Stimulated activated CD4-positive, alpha-beta T cell treated with anti-CD3 and anti-CD28 coated beads, Interleukin-1b, Interleukin-23, amount 100 ng/mL, for 1 hour (primary cell): ENCODE measurements at places on chromosomes 6 and 20.

DNA sequence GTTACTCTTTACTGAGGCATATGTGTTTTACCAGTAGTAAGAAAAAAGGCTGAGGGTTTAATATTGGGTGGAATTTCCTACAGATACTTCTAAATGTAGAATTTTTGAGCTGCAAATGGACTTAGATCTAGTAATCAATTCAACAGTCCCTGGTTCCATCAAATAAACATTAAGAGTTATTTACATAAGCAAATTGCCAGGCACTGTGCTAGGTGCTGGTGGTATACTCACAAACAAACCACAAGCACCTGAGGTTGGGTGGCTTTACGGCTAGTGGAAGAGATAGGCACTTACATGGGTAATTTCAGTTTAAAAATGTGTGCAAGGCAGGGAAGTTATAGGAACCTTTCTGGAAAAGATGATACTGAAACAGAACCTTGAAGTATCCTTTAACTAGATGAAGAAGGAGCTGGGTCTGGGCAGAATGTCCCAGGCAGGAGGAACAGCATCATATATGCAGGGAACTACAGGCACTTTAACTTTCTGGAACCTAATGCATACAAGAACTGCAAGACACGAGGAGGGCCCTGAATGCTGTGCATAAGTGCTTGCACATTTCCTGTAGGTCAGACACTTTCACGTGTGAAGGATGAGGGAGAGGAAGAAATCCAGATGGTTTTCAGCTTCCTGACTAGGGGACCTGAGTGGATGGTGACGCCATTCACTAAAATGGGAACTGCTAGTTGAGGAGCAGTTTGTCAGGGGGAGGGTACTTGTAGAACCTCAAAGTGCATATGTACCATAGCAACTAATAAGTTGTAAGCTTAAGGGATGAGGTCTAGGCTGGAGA lies 4.5 kb downstream of the CCN6 start:
- DNase-seq: no peak

- DNase-seq: no peak
Measured at GRCh38 chr6:98880486-98880885, 46.1 kb downstream of the POU3F2 start.

DNA sequence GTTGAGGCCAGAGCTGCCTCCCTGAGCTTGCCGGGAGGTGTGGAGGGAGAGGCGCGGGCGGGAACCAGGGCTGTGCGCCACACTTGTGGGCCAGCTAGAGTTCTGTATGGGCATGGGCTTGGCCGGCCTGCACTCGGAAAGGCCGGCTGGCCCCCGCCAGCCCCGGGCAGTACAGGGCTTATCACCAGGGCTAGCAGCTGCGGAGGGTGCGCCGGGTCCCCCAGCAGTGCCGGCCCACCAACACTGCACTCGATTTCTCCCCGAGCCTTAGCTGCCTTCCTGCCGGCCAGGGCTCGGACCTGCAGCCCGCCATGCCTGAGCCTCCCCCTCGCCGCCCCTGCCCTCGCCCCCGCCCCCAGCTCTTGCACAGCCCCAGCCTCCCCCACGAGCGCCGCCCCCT lies 472.7 kb downstream of the TFAP2A start:
- no peak for DNase-seq

DNA sequence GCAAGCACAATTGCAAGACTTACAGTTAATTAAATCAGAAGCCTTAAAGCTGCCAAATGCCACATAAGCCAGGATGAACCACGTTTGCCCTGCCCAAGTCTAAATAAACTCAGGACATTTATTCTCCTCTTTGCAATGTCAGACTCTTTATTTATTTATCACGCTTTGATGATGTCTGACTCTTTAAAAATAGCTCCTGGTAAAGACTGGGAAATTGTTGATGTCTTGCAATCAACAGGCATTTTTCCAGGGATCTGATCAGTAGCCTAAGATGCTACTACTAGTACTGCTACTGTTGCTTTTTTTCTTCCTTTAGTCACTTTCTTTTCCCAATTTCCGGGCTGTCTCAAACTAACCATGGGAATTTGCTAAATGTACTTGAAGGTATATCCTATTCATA lies 365.8 kb upstream of the MARCKS start:
- DNase-seq: no peak

GRCh38 chr6:13398069-13398381 lies 69.7 kb upstream of the TBC1D7 start:
- DNase-seq: no peak

DNA sequence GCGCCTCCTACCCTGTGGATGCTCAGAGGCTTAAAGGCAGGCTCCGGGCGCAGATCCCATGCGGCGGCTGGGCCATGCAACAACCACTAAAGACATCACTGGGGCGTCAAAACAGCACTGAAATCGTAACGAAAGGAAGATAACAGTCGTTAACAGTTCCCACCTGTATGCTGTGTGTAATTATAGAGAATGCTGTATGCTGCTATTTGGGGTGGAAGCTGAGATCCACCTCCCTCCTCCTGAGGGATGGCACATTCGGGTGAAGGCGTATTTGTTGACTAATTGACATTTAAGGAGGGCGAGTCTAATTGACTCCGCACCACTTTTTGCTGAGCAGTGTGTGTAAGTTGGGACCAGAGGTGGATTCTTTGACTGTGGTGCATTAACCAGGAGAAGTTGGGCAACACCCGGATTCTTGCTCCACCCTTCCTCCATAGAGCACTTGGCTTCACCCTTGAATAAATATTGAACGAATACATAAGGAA lies 687 bp downstream of the SLC35A1 start:
- DNase-seq: no peak

DNA sequence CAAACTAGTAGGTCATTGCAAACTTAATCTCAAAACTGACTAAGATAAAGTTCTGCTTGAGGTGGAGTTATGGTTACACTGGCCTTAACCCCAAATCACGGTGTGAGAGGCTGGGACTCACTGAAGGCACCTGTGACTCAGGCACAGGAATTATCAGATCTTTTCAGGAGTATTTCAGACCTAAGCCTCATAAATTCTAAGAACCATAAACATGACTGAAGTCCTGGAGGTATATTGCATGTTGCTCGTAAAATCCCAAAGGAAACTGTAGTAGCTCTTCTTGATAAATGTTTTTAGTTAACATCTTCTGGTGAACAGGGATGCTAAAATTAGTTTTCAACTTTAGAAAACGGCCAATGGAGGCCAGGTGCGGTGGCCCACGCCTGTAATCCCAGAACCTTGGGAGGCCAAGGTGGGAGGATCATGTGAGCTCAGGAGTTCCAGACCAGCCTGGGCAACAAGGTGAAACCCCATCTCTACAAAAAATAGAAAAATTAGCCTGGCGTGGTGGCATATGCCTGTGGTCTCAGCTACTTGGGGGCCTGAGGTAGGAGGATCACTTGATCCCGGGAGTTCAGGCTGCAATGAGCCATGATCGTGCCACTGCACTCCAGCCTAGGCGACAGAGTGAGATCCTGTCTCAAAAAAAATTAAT lies 36.5 kb downstream of the DZANK1 start:
- DNase-seq: no peak

DNA sequence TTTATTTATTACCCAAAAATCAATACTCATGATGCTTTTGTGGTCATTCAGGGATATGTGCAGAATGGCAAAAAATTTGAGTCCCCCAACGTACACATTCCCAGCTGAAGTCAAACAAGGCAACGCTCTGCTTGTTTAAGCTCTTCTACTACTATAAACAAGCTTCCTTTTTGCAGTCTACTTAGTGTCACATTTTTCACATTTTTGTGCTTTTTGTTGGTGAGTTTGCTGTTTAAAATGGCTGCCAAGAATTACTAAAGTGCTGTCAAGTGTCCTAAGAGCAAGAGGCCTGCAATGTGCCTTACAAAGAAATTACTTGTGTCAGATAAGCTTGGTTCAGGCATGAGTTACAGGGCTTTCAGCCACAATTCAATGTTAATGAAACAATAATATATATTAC lies 2.1 kb downstream of the WFDC8 start:
- DNase-seq: no peak

GRCh38 chr6:21726676-21727075 lies 133.1 kb downstream of the SOX4 start:
- no peak for DNase-seq

DNA sequence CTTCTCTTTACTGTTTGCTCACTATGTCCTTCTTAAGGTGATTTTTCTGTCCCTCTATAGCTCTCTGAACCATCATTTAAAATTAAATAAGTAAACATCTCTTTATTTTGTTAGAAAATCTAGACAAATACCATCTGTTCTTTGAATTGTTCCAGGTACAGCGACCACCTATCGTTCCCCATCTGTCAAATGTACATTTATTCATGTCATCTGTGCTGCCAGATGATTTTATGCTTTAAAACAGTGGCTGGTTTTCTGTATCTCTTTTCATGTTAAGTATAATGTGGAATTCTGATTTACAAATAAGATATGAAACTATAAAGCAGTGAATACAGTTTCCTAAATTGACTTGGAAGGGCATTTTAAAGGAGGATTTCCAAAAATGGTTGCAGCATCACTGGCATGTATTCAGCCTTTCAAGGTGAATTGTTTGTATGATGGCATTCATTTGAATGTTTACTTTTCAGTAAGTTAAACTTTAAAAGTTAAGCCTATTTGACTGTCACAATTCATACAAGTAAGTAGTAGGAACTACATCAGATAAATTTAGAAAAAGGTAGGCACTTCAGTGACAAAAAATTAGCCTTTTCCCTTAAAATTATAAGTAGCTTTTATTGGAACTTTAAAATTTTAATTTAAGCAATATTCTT lies 92.6 kb upstream of the CLVS2 start:
- no peak for DNase-seq

DNA sequence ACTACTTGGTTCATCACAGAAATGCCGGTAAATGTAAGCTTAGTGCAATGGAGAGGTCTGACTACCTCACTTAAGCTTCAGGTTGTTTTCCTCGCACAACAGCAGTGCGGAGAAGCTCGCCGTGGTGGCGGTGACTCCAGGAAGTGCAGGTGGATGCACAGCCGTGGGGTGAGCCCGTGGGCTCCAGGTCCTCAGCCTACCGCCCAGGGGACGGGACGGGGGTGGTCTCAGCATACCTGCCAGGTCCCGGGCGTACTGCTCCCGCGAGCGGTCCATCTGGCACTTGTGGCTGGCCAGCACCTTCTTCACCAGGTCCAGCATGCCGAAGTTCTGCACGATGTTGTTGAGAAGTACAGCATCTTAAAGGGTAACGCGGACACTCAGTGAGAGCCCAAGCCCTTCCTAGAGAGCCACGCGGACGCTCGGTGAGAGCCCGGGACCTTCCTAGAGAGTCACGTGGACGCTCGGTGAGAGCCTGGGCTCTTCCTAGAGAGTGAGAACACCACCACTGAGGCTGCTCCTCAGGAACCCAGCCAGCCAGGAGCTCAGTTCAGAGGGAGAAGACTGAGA lies 17.8 kb upstream of the HELZ2 start:
- no peak for DNase-seq

DNA sequence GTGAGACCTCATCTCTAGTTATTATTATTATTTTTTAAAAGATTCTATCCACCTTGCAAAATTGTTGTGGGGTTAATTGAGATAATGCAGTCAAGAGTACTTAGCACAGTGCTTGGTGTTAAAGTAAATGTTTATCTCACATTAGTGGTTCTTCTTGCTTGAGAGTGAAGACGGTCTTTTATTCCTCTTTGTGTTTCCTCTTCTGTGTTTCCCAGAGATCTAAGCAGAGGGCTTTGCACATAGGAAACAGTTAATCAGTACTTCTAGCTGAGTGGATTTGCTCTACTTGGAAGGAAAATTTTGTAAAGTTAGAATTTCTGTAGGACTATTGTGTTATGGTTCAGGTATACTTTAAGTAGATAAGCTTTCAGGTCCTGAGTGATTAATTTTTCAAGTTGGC lies 3.5 kb downstream of the ARMC2 start:
- no peak for DNase-seq

DNA sequence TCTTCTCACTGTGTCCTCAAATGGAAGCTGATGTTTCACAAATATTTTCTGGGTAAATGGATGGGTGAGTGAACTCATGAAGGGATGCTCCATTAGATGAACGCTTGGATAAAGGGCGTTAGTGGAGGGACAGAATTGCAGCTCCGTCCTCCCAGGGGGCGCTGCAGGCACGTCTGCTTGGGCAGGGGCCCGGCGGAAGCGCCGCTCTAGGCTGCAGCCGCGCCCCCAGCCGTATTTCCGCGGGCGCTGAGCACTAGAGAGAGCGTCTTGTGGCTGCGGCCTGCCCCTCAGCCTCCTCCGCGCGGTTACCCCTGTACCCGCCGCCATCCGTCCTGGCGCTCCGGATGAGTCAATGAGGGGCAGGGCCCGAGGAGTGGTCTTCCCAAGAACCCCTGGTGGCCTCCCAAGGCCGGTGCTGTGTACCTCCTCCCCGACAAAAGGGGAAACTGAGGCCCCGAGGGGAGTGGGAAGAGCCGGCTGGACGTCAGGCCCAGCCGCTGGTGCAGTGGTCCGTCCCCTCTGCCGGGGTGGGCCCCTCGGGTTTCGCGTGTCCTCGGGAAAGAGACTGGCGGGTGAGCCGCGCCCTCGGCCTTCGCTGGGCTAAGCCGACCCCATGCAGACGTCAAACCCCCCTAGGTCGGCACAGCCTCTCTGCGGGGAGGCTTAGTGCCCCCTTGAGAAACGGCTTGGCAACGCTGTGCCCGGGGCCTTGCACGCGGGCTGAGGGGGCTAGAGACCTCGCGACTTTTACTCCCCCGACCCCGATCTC lies 11.5 kb upstream of the SNHG17 start:
- peak; percentile 94 for DNase-seq

DNA sequence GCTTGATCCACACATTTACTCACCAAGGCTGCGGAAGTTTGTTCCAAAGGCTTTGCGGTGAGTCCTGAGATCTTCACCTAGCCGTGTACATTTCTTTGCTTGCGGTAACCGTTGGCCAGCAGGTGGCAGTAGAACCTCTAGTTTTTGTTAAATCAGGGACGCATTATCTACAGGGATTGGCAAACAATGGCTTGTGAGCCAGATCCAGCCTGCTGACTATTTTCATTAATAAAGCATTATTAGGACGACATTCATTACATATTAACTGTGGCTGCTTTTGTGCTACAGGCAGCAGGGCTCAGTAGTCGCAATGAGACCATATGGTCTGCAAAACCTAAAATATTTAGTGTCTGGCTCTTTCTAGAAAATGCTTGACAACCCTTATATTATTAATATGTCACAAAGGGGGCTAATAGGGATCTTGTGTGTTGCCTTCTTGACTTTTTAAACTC lies 174.1 kb downstream of the DOK5 start:
- peak; percentile 43 for DNase-seq

DNA sequence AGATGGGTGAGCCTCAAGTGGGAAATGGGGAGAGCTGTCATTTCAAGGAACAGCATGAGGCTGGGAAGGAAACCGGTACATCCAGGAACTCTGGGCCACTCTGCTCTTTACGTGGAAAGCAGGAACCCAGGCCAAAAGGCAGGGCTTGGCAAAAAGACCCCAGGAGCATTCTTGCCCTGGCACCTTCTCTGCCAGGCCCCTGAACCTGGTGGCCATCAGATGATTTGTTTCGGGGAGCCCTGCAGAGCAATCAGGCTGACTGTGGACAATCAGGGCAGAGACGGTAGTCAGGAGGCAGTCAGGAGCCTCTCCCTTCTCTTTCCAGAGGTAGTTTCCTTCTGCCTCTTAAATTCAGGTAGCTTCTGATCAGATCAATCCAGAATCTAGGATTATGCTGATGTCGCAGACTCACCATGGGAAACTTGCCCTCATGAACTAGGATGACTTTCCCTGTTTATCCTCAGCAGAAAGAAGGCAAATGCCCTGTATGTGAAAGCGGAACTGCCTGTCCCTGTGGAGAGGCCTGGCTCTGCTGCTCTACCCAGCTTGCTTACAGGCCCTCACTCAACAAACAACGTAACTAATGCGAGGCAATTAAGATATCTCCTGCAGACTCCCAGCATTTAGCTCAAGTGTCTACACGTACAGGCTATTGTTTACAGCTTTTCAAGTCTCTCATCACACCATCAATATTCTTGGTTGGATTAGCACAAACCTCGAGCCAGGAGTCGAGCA lies 36.6 kb downstream of the EZR start:
- DNase-seq: no peak

- DNase-seq: no peak
Measured at GRCh38 chr6:121890307-121890910, 455.0 kb downstream of the GJA1 start.
